Effector CD4-positive, alpha-beta T cell (primary cell): ENCODE measurements at places on chromosomes 2 and 18.

DNA sequence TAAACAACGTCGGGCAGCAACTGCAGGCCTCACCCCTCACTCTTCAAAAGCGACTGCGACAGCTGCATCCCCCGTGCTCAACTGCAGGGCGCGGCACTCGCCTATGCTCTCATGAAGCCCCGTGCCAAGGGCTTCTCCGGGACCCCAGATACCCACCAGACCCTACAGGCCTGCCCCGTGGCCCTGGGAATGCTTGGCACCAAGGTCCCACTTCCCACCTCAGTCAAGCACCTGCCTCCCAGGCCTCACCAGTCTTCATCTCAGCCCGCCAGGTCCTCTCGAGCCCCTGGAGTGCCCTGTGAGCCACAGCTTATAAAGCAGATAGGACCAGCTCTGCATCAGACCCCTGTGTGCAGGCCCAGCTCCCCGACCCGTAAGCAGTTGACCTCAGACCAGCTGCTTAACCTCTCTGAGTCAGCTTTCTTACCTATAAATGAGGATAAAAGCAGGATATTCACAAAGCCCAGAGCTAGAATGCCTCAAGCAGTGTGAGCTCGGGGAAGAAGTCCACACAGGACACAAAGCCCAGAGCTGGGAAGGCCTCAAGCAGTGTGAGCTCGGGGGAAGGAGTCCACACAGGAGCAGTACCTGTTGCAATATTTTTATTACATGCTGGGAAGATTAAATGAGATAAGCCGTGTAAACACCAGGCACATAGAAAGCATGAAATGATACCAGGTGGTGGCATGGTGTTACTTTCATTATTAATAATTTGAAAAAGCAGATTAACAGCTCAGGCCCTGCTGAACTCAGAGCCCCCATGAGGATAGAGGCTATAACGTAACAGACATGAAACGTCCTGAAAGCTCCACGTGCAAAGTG is 96.9 kb downstream of the HDAC4 start:
- no peak for DNase-seq

GRCh38 chr2:15953891-15954680 is 13.7 kb downstream of the MYCN start:
- DNase-seq: no peak

GRCh38 chr18:8849696-8850095 is 144.3 kb downstream of the MTCL1 start:
- DNase-seq: no peak

- no peak for DNase-seq
Measured at GRCh38 chr2:190646780-190647522, 1.9 kb upstream of the NAB1 start.

DNA sequence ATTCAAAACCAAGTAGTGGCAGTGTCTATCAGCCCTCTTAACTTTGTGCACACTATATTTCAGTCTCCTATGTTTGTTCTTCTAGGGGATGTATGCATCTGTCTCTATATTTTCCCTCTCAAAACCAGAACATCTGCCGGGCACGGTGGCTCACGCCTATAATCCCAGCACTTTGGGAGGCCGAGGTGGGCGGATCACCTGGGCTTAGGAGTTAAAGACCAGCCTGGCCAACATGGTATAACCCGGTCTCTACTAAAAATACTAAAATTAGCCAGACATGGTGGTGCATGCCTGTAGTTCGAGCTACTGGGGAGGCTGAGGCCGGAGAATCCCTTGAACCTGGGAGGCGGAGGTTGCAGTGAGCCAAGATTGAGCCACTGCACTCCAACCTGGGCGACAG is 9.9 kb upstream of the GAREM2 start:
- no peak for DNase-seq

GRCh38 chr2:216289470-216289869 is 82.8 kb downstream of the MARCHF4 start:
- DNase-seq: no peak

- no peak for DNase-seq
Measured at GRCh38 chr18:5937795-5938194, 42.5 kb upstream of the TMEM200C start.

GRCh38 chr2:158726911-158727592 is 68.1 kb upstream of the DAPL1 start:
- no peak for DNase-seq

GRCh38 chr2:177733-178132 is 86.1 kb downstream of the SH3YL1 start:
- DNase-seq: no peak

DNA sequence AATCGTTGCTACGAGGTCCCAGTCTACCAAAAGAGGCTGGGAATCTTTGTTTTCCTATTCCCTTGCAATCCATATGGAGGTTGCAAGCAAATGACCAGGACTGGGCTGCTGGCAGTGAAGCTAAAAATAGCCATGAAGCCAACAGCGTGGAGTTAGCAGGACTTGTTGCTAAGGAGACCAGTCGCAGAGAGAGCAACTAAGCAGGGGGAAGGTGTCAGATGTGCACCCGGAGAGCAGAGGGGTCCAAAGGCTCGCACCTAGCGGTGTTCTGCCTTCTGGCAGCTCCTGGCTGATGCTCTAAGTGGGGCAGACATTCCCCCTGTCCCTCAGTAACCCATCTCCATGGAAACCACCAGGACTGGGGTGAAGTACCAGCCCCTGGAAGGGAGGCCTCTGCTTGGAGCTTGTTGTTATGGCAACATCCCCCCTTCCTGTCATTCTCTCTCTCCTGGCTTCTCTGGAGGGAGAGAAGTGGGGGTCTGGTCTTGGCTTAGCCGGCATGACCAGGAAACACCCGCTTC is 84.6 kb downstream of the DNMT3A start:
- DNase-seq: no peak

DNA sequence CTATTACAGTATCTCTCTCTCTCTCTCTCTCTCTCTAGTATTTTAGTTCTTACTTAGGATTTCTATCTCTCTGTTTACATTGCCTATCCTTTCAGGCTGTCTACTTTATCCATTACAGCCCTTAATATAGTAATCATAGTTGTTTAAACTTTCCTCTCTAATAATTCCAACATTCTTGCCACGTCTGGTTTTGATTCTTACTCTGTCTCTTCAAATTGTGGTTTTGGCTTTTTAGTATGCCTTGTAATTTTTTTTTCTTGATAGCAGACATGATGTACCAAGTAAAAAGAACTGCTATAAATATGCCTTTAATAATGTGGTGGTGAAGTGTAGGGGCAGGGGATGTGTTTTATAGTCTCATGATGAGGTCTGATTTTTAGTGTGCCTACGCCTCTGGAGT is 1809.5 kb upstream of the CELF4 start:
- DNase-seq: no peak

DNA sequence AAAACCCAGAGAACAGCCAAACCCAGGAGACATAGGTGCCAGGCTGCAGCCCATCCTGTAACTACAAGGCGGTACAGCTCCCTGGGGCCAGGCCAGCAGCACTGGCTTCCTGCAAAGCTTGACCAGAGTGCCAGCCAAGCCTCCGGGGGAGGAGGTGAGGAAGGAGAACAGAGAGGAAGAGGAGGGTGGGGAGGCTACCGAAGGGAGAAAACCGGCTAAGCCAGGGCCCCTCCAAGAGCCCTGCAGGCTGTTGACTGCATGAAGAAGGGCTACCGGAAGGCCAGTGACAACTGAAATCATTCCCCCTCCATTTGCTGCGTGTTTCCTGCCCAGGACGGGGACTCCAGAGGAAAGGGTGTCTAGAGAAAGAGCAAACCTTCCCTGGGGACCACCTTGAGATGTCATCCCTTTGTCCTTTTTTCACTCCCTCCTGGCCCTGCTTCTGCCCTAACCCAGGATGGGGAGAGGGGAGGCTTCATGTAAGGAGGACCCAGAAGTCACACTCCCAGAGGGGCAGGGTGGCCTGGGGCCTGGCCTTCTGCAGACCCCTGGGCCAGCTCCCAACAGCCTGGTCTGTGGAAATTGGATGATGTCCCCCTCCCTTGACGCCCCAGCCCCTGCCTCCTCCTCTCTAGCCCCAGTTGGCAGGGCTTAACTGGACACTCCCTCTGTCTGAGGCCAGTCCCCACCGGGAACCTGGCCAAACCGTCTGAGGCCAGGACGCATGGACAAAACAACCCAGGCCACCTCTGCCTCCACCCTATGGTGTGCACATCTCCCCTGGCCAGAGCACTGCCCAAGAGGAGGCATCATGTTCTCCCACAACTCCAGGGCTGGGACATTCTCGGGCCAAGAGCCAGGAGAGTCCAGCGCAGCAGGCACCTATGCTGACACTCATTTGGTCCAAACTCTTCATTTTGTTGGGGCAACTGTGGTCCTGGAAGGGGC is 207.8 kb downstream of the CYP26B1 start:
- DNase-seq: no peak

- no peak for DNase-seq
Measured at GRCh38 chr18:37019157-37019827, 190.4 kb downstream of the KIAA1328 start.

- no peak for DNase-seq
Measured at GRCh38 chr2:30351116-30351515, 95.9 kb upstream of the LCLAT1 start.

GRCh38 chr2:200373973-200374416 is 67.5 kb downstream of the SPATS2L start:
- peak; percentile 6 for DNase-seq

DNA sequence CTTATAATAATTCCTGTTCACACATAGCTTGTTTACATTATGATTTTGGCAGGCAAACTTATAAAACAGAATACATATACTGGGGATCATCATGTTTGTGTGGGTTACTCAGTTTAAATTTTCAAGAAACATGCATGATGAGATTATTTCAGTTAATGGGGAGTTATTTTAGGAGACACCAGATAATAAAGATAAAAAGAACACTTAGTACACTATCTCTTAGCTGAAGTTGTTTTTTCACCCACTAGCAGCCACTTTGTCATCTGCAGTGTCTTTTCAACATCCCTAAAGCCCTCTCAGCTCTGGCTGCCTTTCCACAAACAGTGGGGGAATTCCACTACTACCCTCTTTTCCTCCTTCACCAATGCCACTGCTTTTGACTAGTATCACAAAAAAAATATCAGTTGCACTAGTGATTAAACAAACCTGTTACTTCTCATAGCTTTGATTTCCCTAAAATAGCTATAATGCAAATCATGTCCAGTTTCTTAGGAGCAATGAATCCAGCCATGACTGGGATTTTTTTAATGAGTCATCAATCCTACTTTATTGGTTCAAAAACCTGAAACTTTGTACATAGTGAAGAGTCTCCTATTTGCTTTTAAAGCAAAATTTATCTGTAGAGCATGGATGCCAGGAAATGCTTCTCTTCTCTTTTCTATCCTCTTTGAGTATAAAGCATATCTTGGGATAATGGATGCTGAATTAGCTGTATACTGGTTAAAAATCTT is 156.7 kb upstream of the TFPI start:
- no peak for DNase-seq

- no peak for DNase-seq
Measured at GRCh38 chr2:3959372-3959771, 256.0 kb downstream of the DCDC2C start.

- no peak for DNase-seq
Measured at GRCh38 chr2:146123714-146124113, 1603.8 kb upstream of the ZEB2 start.

DNA sequence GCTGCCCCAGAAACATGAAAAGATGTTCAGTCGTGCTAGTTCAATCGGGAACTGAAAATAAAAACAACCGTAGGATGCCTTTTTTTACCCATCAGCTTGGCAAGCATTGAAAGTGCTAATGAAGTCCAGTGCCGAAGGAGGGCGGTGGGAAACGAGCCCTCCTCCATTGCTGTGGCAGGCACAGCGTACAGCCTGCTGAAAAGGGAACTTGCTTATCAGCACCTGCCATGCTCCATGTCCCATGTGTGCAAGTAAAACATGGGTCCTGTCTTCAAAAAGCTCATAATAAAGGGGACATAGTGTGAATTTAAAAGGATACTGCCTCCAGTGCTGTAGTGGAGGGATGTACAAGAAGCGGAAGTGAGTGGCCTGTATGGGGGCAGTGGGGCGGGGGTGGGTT is 82.4 kb downstream of the ARMC9 start:
- DNase-seq: no peak
